ENCODE measurements at places on chromosomes 6 and 20.

- DNase-seq, result no peak
These were observed 11.5 kb downstream of the SDC4 start for GRCh38 chr20:45336530-45337366.

DNA sequence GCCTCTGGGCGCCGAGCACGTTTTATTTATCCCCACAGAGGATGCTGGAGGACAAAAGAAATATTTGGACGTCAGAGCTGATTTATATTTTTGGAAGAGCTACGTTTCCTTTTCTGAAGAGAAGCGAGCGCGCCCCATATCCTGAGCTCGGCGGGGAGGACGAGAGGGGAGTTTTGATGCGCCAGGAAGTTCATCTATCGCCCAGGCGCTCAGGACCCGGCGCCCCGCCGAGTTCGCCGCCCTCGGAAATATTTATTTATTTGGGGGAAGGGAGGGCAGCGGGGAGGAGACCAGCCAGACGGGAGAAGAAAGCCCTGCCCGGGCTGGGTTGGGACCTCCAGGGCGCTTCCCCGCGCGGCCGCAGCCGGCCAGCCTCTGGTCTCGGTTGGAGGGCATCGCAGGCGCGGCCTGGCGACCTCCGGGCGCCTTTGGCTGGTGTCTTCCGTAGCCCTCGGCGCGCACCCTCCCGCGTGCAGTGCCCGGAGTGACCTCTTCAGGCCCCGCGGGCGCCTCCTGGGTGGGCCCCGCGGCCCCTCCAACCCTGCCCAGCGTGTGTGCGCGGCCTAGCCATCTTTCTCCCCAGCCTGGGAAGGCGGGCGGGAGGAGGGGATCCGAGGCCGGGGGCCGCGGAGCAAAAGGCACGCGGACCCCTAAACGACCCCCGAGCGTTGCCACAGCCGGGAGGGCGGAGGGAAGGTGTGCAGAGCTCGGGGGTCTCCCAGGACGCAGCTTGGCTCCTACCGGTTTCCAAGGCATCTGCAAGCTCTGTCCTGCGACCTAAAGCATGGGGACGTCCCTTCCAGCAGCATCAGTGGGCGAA lies 5.4 kb upstream of the FOXF2 start:
- no peak for DNase-seq

GRCh38 chr6:15077006-15077405 lies 168.9 kb upstream of the JARID2 start:
- DNase-seq, result no peak

GRCh38 chr6:120671519-120671918 lies 662.8 kb downstream of the TBC1D32 start:
- no peak for DNase-seq

GRCh38 chr6:79249136-79249535 lies 14.7 kb upstream of the HMGN3 start:
- DNase-seq, result no peak

- DNase-seq, result no peak
These were observed 26.4 kb downstream of the ZMYND8 start for GRCh38 chr20:47330071-47330470.

GRCh38 chr20:652615-653109 lies 338 bp downstream of the SRXN1 start:
- peak; percentile 68 for DNase-seq

- DNase-seq, result peak; percentile 27
These were observed 3.3 kb downstream of the VEGFA start for GRCh38 chr6:43773050-43773979.

DNA sequence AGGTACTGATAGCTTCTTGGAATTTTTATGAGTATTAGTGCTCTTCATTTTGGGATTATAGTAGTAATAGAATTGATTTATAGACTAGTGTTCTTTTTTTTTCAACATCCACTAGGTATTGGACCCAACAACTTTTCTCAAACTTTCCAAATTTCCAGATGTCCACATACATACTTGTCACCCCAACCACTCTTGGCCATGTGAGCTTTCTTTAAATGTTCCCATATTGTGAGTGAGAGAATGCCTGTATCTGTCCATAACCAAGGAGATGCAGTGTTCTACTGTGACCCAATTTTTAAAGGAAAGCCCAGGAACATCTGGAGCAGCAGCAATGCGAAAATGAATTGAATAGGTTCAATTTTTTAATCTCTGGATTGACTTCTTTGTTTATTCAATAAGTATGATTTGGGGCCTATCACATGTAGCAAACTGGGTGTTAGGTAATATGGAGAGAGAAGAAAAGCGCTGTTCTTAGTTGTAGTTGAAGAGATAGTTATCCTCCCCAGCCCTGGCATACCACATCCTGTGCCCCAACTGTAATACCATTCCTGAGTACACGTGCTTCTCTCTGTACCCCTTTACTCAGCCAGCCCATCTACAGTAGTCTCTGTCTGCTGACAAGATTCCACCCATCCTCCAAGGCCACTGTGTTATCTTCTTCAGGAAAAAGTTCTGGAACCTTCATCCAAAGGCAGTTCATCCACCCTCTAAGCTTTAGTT lies 116.8 kb upstream of the SUPT3H start:
- no peak for DNase-seq

DNA sequence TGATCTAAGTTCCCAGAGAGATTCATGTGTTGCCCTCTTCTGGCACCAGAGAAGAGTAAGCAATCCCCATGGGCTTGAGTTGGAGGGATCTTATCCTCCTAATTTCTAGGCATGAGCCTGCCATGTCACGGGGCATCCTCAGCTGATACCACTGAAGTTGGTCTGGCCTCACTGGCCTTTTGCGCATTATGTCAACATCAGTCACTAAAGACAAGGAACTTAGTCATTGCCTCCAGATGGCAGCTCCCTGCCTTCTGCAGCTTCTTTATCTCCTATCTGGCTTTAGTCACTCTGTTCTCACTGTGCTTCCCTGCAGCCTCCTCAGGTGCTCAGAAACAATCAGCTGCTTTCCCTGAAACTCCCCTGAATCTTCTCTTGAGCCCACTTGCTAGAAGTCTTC lies 312.2 kb downstream of the ADGRG6 start:
- no peak for DNase-seq

Measured in right hindlimb (tissue), 1 donor.